ENCODE measurements at places on chromosomes 3 and 15.

GRCh38 chr3:155603302-155603701 lies 141.6 kb downstream of the PLCH1 start:
- DNase-seq: no peak

DNA sequence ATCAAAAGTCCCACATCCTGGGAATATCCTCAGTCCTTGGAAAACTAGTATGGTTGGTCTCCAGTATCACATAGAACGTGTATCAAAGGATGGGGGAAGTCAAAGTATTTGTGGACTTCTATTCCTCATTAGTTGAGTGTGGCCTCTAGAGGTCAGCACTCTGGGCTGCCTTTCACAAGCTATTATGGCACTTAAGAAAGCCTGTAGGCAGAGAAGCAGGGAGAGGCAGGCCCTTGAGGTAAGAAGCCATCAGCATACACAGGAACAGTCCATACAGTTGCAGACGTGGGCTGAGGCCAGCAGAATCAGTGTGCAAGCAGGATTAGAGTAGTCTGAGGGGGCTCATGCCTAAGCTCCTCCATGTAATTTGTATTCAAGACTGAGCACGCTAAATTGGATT lies 341.7 kb downstream of the CLSTN2 start:
- DNase-seq: no peak

- DNase-seq: no peak
These were observed 51.9 kb downstream of the USP8 start for GRCh38 chr15:50476143-50476542.

DNA sequence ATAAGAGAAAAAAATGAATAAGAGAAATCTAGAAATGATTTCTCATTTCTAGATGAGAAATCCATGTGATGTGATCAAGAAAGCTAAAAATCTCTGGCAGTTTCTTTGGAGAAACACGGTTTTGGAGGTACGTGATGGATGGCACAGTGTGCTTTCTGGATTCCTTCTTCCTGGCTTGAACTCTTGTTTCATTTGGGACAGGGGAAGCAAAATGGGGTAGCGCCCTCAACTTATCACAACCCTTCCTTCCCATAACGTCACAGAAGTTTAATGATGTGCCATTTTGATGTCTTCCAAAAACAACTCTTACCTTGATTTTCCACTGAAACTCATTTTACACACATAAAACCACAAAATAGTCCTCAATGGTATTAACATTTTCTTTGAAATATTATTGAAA lies 1037.3 kb downstream of the ROBO2 start:
- no peak for DNase-seq

GRCh38 chr3:168044049-168044448 lies 51.7 kb downstream of the GOLIM4 start:
- DNase-seq: no peak

GRCh38 chr3:71389911-71390573 lies 193.5 kb downstream of the FOXP1 start:
- no peak for DNase-seq

DNA sequence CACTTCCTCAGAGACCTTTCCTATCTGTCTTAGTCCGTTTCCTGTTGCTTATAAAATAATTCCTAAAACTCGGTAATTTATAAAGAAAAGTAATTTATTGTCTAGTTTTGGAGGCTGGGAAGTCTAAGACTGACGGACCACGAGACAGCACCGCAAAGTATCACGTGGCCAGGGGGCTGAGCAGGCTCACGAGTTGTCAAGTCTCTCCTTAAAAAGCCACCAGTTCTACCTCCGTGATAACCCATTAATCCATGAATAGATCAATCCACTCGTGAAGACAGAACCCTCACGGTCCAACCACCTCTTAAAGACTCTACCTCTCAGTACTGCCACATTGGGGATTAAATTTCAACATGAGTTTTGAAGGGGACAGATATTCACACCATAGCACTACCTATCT lies 821 bp downstream of the LINS1 start:
- peak; percentile 26 for DNase-seq

- DNase-seq: no peak
These were observed 127.7 kb downstream of the MTHFS start for GRCh38 chr15:79769069-79769481.

DNA sequence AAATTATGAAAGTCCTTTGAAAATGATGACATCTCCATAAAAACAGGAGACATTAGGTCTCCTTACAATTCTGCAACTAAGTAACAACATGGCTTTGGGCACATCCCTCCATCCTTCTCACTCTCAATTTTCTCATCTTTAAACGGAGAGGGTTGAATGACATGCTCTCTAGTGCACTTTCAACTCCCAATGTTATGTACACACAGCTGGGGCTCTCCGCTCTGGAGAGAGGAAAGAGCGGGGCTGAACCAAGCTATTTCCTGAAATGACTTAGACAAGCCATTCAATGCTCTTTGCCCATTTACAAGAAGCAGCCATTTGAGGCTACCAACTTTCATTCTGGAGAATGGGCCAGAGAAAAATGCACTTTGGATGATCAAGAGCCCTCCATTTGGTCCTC lies 144.2 kb upstream of the BNIP2 start:
- DNase-seq: no peak

- peak; percentile 24 for DNase-seq
These were observed 12.7 kb downstream of the PLXND1 start for GRCh38 chr3:129593595-129594339.

DNA sequence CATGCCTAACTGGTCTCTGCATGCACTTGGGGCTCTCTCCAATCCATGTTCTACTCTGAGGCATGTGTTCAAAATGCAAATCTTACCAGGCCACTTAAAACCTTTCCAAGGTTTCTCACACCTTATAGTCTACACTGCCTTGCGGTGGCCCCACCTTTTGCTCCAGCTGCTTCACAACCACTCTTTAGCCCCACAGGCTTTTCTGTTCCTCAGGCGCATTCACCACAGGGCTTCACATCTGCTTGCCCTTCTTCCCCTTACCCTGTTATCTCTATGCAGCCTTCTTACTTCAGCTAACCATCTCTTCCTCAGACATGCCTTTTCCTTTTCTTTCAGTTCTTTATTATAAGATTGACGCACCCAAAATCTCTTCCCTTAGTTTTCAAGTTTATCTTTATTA lies 37.8 kb downstream of the MINDY4B start:
- DNase-seq: no peak

- no peak for DNase-seq
These were observed 9.8 kb upstream of the PRR23E start for GRCh38 chr3:127182848-127183714.

- no peak for DNase-seq
These were observed 54.8 kb upstream of the DLG1 start for GRCh38 chr3:197353001-197353866.

DNA sequence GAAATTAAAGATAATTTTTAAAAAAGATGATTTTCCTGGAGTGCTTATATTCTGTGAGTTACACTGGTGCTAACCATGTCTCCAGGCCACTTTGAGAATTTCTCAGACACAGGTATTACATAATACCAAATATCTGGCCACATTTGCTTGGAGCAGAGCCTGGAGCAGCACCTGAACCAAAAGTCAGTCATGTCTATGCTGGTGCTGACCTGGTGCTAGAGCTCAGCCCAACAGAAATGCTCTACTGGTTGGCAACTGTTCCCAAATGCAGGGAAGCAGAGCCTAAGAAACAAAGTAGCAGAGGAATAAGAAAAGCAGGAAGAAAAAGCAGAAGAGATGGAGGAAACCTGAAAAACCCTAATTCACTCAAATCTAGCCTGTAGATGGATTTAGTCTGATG lies 135.7 kb upstream of the SLC7A14 start:
- no peak for DNase-seq

- no peak for DNase-seq
These were observed 30.8 kb downstream of the MLH1 start for GRCh38 chr3:37024092-37024491.

- DNase-seq: no peak
These were observed 1064.3 kb upstream of the EPHA6 start for GRCh38 chr3:95750097-95750496.

DNA sequence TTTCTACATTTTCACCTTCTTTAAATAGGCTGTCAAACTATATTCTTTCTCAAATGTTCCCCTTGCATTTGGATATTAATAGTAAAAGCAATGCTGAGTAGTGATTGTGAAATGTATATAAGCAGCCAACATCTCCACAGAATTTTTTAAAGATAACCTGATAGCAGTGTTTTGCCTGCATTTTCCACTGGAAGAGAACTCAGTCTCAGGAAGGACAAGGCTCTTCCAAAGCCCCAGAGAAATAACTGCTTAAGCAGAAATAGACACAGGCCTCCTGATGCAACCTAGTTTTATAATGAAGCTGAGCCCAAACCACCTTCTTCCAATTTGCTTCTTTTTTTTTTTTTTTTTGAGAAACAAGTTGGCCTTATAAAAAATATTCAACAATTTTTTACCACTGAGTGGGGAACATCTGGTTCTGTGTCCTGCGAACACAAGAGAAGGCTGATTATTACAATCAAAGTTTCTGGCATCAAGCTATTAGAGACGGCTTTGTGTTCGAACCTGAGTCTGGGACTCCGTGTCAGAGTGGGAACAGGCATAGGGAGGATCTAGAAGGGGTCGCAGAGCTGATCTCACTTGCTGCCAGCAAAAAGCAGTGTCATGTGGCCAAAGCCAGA lies 332.5 kb upstream of the TBL1XR1 start:
- no peak for DNase-seq

- no peak for DNase-seq
These were observed 56.8 kb upstream of the NANOGP8 start for GRCh38 chr15:35141743-35142471.

DNA sequence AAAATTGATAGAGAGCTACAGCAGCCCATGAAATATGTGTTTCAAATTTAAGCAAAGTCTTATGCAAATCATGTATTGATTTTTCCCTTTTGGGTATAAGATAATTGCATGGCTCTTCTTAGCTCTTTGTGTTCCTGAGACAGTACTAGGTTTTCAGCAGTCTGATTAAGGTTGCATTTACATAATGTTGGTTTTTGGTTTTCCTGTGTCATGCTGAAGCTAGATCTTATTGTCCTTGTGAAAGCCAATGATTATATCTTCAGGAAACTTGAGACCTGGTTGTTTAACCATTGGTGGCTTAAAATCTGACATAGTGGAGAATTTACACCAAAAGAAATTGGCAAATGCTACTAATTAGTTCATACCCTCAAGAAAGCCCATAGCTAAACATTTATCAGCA lies 392.6 kb downstream of the ZPLD1 start:
- DNase-seq: no peak

DNA sequence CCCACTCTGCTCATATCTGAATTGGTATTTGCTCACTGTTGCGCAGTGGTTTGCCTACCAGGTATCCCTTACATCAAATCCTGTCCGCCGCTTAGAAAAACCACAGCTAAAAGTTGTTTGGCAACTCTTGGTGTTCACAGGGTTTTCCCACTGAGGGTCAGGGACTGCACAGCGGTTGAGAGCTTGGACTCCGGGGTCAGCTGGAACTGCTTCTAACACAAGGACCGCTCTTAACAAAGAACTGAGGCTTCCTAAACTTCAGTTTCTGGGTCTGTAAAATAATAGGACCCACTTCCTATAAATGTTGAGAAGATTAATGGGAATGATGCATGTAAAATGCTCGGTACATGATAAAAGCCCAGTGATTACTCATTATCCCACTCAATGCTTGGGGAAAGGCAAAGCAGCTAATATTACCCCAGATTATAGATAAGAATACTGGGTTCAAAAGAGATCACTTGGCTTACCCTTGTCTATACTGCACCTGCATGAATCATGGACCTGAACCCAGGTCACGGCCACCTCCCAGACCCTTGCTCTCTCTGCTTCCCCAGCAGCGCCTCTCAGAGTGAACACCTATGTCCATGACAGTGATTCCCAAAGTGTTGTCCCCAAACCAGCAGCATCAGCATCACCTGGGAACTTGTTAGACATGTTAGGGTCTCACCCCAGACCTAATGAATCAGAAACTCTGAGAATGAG lies 36.1 kb downstream of the LIPC start:
- DNase-seq: no peak

- DNase-seq: no peak
These were observed 31.7 kb downstream of the LINS1 start for GRCh38 chr15:100570275-100570674.

DNA sequence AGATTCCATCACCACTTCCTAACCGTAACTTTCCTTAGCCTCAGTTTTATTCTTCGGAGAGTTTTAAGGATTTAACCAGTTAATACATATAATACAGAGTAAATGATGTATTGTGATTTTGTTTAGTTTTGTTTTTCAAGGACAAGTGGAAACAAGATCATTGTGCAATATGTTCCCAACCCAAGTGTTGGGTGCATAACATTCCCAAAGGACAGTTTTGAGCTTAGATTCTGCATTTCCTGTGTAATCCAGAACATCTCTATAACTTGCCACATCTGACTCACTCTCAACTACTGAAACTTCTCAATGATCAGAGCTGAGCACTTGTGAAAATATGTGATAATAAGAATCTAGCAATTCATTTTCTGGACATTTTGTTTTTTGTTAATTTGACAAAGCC lies 466.1 kb upstream of the PPP2R3A start:
- no peak for DNase-seq

GRCh38 chr15:80105595-80105994 lies 46.1 kb downstream of the ZFAND6 start:
- DNase-seq: no peak

GRCh38 chr3:149487598-149488197 lies 13.2 kb downstream of the TM4SF4 start:
- no peak for DNase-seq

DNA sequence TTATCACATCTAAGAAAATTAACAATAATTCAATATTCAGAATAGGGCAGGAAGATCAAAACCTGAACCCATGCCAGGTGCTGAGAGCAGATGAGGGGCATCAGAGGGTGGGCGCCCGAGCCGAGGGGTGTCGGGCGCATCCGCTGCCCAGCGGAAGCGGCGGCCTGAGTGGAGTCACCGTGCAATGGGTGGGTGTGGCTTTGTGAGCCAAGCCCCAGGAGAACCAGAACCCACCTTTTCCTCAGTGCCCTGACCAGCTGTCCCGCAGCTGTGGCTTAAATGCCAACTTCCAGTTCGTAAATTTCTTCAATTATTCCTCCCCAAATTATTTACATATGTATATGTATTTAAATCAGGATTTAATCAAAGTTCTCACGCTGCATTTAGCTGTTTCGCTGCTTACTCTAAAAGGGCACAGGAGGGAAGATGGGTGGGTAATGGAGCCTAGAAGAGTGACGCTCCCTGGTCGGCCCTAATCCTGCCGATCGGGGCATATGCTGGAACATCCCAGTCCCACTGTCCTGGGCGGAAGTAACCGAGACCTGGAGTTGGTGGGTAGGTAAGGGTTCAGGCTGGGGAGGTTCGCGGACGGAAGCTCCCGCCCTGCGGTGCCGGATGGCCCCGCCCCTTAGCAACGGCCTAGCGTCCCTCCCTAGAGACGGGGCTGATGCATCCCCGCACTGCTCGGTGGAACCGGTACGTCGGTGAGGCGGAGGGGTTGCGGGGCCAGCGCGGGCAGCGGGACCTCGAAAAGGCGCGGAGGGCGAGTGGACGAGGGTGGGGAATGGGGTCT lies 1.3 kb downstream of the DNAH1 start:
- peak; percentile 38 for DNase-seq

DNA sequence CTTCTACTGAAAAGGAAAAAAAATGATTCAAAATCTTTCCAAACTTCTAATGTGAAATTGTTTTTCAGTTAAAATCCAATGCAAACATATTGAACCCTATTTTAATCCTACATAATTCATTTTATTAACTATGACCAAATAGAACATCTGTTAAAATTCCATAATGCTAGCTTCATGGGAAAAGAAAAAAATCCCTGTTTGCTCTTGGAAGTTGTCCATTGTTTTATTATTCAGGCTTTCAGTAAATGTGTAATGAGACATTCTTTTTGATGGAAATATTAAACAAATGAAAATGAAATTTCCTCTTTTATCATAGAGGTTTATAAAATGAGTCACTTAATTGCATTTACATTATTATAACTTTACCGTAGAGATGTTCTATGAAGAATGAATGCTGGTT lies 49.5 kb downstream of the SLC25A26 start:
- no peak for DNase-seq
